AG04450 (cell line): ENCODE measurements at places on chromosomes 6 and 20.

DNA sequence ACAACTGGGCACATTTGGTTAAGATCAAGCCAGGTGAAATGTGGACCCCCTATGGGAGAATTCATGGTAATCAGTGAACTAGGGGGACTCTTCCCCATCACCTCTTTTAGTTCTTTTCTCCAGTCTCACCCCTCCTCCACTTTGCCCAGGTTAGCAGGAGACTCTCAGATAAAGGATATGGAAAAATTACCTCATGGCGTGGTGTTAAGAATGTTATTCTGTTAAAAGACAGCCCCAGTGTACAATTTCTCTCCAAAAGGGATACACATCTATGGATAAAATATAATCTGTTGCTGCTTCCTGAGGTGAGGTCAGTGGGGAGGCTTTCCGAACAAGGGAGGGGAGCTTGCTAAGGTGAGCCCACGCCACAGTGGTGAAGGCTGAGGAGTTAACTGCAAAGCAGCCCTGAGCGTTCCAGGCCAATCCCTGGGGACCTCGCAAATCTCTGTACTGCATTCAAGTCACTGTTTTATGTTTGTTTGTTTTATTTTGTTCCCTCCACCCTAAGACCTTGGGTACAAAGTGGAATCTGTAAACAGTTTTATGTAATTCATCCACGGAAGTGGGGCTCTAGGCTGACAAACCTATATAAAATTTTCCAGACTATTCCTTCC is 52.0 kb downstream of the ADGRF1 start:
- no peak for DNase-seq

GRCh38 chr6:1524040-1524480 is 85.7 kb upstream of the FOXC1 start:
- no peak for DNase-seq

DNA sequence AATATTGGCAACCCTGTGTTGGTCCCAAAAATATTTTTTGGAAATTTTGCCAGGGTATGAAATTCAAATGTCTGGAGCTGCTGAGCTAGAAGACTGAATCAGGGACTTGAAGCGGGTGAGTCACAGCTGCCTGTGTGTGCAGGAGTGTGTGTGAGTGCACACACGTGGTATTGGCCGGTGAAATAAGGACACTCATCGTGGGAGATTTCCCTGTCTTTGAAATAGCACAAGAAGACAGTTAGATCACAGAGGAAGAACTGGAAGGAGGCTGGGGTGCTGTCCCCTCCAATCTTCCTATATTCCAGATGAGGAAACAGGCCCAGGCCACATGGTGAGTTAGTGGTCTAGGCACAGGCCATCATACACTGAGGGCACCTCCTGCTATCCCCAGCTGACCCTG is 123.8 kb upstream of the MLN start:
- DNase-seq: no peak

DNA sequence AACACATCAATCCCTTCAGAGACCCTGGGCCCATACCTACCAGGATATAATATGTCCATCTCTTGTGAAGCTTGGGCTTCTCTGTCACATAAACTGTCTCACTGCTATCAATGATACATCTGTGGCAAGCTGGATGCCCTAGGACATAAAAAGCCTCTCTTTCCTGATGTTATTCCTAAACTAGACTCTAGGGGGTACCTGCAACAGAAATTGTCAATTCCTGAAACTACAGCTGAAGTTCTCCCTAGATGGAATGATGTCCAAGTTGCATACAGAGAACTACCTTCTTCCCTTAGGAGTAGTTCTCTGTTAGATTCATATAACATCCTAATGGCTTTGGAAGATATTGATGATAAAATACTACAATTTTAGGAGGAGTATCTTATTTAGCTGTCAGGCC is 35.8 kb downstream of the TBX18 start:
- DNase-seq: no peak

DNA sequence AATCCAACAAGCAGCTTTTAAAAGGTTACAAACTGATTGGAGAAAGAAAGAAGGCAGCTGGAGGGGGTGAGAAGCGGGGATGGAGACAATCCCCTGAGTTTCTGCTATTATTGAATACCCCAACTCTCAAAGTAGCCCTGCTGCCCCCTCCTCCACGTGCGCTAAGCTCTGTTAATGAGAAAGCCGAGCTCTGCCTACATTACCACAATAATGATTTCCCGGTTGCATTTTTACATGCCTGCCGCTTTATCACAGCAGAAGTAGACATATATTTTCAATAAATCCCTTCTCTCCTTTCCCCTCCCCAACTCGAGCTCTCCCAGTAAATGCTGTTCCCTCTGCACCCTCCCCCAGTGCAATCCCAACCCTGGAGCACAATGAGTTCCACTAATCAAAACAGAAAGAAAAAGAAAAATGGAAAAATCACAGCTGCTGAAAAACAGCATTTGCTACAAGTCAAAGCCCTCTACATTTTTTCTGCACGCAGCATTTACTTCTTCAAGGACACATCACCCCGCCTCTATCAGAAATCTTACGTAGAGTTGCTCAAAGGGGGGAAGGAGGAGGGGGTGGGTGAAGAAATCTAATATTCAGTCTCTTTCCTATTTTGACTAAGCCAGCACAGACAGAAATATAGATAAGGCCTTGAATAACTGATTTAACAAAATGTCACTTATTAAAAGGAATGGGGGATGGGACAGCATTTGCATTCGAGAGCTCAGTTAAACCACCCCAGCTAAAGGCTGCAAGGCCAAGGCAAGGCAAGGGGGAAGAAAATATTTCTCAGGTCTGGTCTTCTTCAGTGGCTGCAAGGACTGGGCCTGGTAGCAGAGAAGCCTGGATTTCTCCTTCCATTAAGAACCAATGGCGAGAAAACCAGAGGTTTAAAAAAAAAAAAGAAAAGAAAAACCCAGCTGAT is 10.7 kb downstream of the TRERF1 start:
- peak; percentile 57 for DNase-seq

GRCh38 chr6:22421198-22421597 is 124.4 kb upstream of the PRL start:
- DNase-seq: no peak

- no peak for DNase-seq
These were observed 177.0 kb downstream of the TTLL2 start for GRCh38 chr6:167501831-167502385.

GRCh38 chr6:14630016-14630415 is 512.4 kb downstream of the CD83 start:
- DNase-seq: no peak

DNA sequence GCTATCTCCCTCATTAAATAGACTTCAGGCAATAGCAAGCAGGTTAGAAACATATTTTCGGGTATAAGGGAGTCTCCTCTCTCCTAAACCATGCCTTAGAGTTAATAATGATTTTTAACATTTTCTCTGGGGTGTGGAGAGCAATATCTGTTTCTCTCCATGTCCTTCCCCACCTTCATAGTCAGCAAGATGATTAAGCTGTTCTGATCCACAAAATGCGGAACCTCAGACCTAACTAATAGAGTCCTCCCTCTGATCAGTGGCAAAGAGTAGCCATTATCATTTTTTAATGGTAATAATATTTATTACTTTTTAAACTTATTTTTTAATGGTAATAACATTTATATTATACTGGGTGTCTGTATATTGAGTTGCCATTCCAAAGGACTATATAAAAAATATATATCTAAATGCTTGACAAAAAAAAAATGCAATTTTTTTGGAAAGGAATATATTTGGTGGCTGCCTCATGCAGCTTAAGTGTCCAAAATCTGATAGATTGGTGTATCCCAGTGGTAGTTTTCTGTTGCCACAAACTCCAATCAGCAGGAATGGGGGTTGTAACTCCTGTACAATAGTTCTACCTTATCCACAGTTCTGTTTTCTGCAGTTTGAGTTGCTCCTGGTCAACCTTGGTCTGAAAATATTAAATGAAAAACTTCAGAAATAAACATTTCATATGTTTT is 14.0 kb upstream of the BTN3A2 start:
- DNase-seq: no peak

DNA sequence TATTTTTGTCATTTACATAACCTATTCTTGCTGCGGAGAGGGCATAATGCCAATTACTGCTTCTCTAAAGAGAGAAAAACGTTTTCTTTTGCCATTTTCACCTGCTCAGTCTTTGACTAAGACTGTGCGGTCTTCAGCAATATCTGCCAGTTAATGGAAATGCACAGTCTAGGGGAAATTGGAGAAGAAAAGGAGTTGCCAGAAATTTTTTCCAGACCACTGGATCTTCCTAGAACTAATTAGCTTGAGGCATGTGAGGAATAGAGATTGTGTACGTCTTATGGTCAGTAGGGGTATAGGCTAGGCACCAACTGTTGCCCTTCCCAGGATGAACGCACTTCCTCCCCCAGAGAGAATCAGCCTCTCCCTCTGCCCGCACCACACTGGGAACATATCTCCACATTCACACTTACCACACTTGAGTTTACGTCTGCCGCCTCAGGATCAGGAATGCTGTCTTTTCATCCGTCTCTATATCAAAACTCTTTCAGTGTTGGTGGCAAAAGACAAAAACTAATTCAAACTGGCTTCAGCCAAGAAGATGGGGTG is 67.9 kb upstream of the E2F3 start:
- DNase-seq: no peak

DNA sequence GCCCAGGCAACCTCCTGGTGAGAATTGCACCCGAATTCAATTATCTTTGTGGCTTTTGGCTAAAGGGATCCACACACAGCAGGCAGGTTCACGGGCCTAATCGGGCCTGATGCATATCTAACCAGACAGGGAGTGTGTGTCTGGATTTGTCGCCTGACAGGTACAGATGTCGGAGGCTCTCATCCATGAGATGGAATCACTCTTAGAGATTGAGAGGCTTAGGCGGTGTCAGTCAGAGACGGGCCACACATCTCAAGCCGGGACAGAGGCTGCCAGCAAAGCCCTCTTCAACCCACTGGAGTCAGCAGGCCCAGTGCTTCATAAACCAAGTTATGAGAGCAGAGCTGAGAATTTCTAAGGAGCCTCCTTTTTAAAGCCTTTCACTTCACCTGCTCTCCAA is 247.0 kb downstream of the LRFN2 start:
- no peak for DNase-seq

DNA sequence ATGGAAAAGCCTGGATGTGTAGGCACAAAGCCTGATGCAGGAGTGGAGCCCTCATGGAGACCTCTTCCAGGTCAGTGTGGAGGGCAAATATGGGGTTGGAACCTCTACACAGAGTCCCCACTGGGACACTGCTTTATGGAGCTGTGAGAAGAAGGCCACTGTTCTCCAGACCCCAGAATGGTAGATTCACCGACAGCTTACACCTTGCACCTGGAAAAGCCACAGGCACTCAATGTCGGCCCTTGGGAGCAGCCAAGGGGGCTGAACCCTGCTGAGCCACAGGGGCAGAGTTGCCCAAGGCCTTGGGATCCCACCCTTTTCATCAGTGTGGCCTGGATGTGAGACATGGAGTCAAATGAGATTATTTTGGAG is 24.9 kb downstream of the NCR2 start:
- DNase-seq: no peak

- DNase-seq: no peak
These were observed 268.5 kb upstream of the EXOC2 start for GRCh38 chr6:961407-961960.

DNA sequence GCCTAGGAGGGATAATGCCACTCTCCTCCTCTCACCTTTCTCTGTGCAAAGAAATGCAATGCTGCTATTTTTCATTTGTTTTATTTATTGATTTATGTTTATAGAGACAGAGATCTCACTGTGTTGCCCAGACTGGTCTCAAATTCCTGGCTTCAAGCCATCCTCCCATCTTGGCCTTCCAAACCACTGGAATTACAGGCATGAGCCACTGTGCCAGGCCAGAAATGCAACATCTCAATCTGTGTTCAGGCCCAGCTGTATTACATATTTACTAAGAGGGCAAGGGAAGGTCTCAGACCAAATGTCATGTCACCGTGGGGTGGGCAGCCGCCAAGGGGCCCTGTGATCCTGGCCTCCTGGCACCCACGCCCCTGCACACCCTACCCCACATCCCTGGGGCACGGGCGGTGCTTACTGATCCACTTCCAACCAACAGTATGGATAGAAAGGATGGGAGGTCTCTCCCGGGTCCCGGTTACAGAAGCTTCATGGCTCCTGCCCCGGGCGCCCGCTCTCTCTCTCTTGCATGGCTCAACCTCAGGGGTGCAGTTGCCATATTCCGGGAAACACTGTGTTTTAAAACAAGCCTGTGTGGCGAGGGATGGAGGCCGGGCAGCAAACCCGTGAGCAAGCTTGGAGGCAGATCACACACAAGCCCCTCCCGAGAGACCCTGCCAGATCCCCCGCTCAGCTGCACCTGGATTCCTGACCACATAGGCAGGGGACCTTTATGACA is 111.8 kb downstream of the AGPAT4 start:
- no peak for DNase-seq

DNA sequence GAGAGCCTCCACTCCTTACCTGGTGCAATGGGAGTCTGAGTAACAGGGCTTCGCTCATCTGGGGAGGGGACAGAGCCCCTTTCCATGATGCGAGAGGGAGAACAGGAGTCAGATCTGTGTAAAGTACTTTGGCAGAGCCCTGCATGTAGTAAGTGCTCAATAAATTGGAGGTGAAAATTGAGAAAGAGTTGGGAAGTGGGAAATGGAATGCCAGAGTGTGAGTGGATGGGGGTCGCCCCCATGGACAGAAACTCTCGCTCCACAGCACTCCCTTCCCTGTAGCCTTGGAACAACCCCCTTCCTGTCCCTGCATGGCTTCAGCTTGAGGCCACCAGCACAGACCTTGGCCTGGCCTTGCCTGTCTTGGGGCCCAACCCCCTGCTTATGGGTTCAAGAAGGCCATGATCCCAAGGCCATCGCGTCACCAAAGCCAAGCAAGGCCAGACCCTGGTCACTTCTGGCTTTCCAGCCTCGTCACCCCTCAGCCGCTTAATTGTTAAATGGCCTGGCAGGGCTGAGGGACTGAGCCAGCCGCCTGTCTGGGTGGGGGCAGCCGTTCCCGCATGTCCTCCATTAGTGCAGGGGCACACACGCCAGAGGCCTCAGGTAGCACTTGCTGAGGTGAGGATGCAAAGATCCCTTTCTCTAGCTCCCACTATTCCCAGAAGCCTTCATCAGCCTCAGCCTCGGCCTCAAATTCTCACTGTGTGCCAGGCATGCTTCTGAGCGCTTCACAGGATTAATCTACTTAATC is 93.7 kb upstream of the PTPN1 start:
- no peak for DNase-seq

DNA sequence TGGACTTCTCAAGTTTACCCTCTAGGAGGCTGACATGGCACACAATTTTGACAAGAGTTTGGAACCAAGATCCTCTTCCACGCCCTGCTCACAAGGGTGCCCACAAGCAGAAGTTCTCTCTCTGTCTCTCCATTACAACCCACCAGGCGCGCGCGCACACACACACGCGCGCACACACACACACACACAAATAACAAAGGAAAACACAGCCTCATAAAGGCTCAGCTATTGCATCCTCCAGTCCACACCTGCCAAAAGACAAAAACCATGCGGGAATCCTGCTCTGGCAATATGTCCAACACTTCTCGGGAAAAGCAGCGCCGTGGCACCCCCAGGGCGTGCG is 870 bp downstream of the PAK5 start:
- no peak for DNase-seq

DNA sequence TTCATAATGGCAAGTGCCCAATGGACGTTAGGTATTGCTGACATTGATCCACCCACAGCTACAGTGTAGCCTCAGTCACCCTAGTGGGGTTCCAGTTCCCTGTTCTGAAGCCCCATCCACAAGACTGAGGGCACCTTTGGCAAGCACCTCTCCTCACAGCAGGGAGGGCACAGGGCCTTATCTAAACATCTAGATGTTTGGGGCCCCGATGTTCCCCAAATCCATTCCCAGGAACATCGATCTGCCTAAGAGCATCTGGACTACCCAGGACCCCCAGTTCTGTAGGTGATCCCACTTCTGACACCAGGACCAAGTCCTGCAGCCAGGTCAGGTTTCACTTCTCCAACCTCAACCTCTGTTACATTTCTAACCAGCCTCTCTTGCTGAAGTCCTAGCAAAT is 10.6 kb downstream of the APCDD1L start:
- no peak for DNase-seq
